ENCODE measurements at places on chromosomes 11 and 22.

DNA sequence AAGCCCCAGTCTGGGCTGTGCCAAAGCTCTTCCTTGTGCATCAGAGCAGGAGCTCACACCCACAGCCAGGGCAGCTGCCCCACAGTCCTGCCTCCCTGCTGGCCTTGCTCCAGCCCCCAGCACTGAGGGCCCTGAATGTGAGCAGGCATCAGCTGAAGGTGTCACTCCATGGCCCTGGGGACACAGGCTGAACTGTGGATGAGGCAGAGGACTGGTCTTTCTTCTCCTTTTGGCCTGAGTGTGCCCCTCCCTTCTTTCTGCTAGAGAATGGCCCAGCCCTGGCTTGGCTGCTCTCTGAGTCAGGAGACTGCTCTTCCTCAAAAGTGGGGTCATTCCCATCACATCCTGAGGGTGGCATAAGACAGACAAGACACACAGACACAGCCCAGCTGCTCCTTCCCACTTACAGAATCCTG lies 16.2 kb downstream of the OTOG start:
- no peak for DNase-seq

GRCh38 chr11:129414144-129414872 lies 38.7 kb downstream of the BARX2 start:
- no peak for DNase-seq

- DNase-seq = no peak
Observed at GRCh38 chr11:133818302-133818701, 27.0 kb downstream of the SPATA19 start.

DNA sequence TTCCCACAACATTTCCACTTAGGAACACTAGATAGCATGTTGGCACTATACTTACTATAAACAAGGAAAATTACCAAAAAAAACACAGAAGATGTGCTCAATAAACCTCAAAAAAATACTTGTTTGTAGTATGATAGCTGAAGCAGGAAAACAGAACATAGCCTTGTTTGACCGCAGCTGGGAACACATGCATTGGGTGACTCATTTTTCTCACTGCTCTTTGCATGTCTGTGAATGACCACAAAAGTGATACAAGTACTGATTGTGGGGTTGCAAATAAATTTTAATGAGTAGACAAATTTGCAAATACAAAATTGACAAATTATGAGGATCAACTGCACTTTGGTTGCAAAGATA lies 22.8 kb upstream of the GUCY1A2 start:
- no peak for DNase-seq

- no peak for DNase-seq
Observed at GRCh38 chr11:1820463-1821325, 14.1 kb upstream of the SYT8 start.

DNA sequence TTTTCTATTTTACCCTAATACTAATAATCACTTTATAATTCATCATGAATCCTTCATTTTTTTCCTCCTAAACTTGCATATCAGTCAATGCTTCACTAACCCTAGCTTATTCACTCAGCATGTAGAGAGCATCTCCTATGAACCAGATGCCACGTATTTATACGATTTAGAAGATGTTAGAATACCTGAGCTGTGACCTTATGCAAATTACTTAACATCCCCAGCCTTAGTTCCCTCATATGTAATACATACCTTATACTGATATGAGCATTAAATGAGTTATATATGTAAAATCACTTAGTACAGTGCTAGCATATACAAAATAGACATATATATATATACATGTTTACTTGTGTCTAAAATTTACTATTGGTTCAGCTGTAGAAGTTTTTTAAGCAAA lies 9.0 kb downstream of the FAM76B start:
- DNase-seq = no peak

Data from midbrain (tissue), 1 donor.